ENCODE measurements at places on chromosomes 7 and 10. TPM values are rescaled to one million over a fixed set of nuclear protein-coding genes. Genes with fewer than 3 reads are reported as not detected.

Gene LIPF
- total RNA-seq: not detected

Gene HOXA4
- 2.5 TPM for total RNA-seq

Gene CALCR
- 0.39 TPM for total RNA-seq

Gene ZC3HAV1
- total RNA-seq: 25.2 TPM

Gene NCOA4
- 427 TPM for total RNA-seq

Gene SEC23IP
- 15.9 TPM for total RNA-seq

Gene MLXIPL
- total RNA-seq: 1.5 TPM
